ENCODE measurements at places on chromosomes 3 and 15. TPM values are rescaled to one million over a fixed set of nuclear protein-coding genes. Genes with fewer than 3 reads are reported as not detected.

The TRMT10C gene
- 45.8 TPM for total RNA-seq

The RARRES1 gene
- total RNA-seq, result not detected

The NDUFB4 gene
- 162 TPM for total RNA-seq

The C3orf80 gene
- 0.13 TPM for total RNA-seq

DNA sequence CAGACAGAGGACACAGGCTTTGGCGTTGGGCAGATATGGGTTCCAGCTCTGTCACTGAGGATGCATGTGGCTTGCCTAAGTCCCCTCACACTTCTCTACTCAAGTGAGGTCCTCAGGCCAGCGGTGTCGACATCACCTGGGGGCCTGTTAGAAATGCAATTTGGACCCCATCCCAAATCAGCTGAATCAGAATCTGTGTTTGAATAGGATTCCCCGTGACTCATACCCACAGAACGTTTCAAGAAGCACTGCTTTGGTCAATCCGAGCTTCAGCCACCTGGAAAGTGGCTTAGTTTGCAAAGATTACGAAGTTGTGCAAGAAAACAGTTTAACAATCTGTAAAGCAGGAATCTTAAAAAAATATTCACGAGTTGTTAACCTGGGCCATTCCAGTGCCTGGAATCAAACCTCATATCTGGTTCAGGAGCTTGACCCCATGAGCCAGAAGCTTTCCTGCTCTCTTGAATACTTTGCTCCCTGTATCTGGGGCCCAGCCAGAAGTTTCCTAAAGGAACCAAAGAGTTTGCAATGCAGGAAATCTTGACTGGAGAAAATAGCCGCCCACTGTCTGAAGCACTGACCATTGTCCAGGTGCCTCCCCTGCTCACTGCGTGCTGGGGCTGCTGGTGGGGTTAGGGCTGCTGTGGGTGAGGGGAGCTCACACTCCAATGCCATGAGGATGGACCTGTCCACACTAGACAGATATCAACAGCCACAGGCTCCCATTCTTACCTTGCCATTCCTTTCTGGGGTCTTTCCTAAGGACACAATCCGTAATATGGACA is 208.5 kb upstream of the LINGO1 start:
- DNase-seq, result no peak
- H3K4me1 ChIP-seq, result no peaks in the 10 kb centered on the region
- no peak overlapping the region for H3K27ac ChIP-seq
- H3K36me3 ChIP-seq, result no peaks in the 10 kb centered on the region
- H3K4me3 ChIP-seq, result no peak overlapping the region

DNA sequence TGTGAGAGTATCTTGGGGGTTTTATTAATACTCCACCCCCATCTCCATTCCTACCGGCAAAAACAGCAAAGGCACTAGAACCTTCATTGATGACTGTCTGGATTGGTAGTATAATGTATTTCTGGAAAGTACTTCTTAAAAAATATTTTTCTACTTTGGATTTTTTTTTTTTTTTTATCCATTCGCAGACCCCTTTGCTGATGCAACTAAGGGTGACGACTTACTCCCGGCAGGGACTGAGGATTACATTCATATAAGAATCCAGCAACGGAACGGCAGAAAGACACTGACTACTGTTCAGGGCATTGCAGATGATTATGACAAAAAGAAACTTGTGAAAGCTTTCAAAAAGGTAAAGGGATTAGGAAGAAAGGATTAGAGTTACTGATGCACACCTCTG is 1.2 kb downstream of the EIF1B start:
- peaks cover 24% of the 10 kb centered on the region for H3K4me1 ChIP-seq
- peaks cover 23% of the 10 kb centered on the region for H3K36me3 ChIP-seq
- DNase-seq, result peak; percentile 13

- no peaks in the 10 kb centered on the region for H3K27me3 ChIP-seq
- H3K4me3 ChIP-seq, result no peak overlapping the region
- H3K36me3 ChIP-seq, result no peaks in the 10 kb centered on the region
- H3K4me1 ChIP-seq, result no peaks in the 10 kb centered on the region
- DNase-seq, result no peak
- H3K27ac ChIP-seq, result no peak overlapping the region
These were observed 107.7 kb downstream of the ETFA start for GRCh38 chr15:76203346-76204108.

DNA sequence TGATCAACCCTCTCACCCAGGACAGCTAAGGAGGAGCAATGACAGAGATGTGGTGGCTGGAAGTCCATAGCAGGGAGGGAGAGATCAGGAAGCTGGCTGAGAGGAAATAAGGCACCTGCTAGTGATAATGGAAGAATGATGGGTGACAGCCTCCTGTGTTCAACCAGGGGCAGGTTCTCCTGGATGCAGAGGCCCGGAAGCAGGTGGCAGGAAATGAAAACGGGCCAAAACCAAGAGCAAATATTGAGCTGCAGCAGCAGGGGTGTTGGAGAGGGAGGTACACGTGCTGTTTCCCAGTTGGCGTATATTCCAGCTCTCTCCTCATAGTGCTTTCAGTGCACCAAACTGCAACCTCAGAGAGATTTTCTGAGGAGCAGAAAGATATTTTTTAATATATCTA is 213.4 kb upstream of the TBL1XR1 start:
- no peak overlapping the region for H3K4me3 ChIP-seq
- no peaks in the 10 kb centered on the region for H3K36me3 ChIP-seq

GRCh38 chr3:139421460-139421859 is 32.0 kb upstream of the COPB2 start:
- H3K27me3 ChIP-seq, result no peaks in the 10 kb centered on the region
- no peak overlapping the region for H3K4me3 ChIP-seq
- H3K4me1 ChIP-seq, result no peaks in the 10 kb centered on the region
- no peak overlapping the region for H3K27ac ChIP-seq
- no peaks in the 10 kb centered on the region for H3K36me3 ChIP-seq
- no peak for DNase-seq

- peaks cover 10% of the 10 kb centered on the region for H3K36me3 ChIP-seq
- no peak for DNase-seq
- H3K4me1 ChIP-seq, result no peaks in the 10 kb centered on the region
These were observed 208.1 kb downstream of the FHIT start for GRCh38 chr3:61043156-61043555.

DNA sequence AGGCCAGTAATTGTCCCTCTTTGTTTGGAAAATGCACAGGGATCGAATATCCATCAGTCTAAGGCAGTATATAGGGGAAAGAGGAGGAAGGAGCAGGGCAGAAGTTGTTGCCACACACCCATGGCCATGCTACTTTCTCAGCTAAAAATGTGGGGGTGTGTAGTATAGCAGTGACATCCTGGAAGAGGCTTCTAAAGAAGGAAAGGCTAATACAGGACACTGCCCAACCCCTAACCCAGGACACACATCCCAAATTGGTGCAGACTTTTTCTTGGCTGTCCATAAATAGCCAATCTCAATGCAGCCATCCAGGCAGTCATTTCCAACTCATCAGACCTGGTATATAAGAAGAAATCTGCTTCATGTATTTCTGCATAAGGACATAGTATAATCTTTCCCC is 33.1 kb upstream of the LRRN1 start:
- H3K4me1 ChIP-seq, result no peaks in the 10 kb centered on the region
- H3K27me3 ChIP-seq, result no peaks in the 10 kb centered on the region
- DNase-seq, result no peak
- no peak overlapping the region for H3K27ac ChIP-seq
- H3K36me3 ChIP-seq, result no peaks in the 10 kb centered on the region

- peak overlapping the region; percentile 16 for H3K27ac ChIP-seq
- H3K36me3 ChIP-seq, result peaks cover 29% of the 10 kb centered on the region
- no peak for DNase-seq
- H3K27me3 ChIP-seq, result no peaks in the 10 kb centered on the region
- H3K4me3 ChIP-seq, result no peak overlapping the region
- H3K4me1 ChIP-seq, result peaks cover 83% of the 10 kb centered on the region
These were observed 5.9 kb downstream of the CMC1 start for GRCh38 chr3:28247286-28247685.

DNA sequence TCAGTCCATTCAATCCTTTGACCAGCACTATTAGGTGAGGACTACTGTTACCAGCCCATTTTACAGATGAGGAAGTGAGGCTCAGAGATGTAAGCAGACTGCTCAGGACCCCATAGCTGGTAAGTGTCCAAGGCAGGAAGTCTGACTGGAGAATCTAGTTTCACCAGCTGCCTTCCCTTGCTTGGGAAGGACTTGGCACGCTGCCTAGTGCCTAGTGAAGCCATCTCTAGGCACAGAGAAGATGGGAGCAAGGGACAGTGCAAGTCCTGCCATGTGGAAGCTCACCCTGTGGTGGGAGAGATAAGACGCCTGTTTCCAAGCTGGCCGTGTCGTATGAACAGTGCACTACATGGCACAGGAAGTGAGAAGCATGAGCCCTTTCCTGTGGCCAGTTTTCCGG is 111.8 kb upstream of the TMC3 start:
- no peak overlapping the region for H3K27ac ChIP-seq
- no peak for DNase-seq
- no peak overlapping the region for H3K4me3 ChIP-seq
- no peaks in the 10 kb centered on the region for H3K36me3 ChIP-seq
- no peaks in the 10 kb centered on the region for H3K27me3 ChIP-seq
- H3K4me1 ChIP-seq, result no peaks in the 10 kb centered on the region

- H3K36me3 ChIP-seq, result no peaks in the 10 kb centered on the region
- H3K4me3 ChIP-seq, result no peak overlapping the region
- DNase-seq, result no peak
- H3K27me3 ChIP-seq, result no peaks in the 10 kb centered on the region
These were observed 4.0 kb downstream of the NPTN start for GRCh38 chr15:73628976-73629797.
